Large intestine (tissue), 12 donors: ENCODE measurements at places on chromosomes 12 and 14. TPM values are rescaled to one million over a fixed set of nuclear protein-coding genes. Genes with fewer than 3 reads are reported as not detected.

- no peak for DNase-seq
Observed at GRCh38 chr12:6020930-6021329, 75.9 kb upstream of the ANO2 start.

GRCh38 chr14:94278731-94279130 lies 14.3 kb downstream of the SERPINA10 start:
- DNase-seq: no peak

TUBA1C gene
- 237 TPM for polyA plus RNA-seq

DNA sequence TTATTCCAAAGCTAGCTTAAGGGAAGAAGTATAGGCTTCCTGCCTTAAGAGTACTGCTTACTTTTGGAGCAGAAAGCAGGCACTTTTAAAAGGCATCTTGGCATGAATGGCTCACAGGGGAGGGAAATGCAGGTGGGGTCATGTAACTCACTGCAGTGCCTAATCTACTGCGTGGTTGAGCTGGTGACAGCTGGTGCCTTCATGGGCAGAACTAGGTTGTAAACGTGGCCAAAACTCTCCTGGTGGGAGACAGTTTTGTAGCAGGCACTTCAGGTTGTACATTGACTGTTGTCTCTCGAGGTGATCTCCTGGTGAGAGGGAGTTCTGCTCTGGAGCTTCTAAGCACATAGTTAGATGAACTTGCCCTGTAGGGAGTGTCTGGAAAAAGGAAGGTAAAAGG lies 962.5 kb downstream of the DIO2 start:
- no peak for DNase-seq

ACOT4 gene
- 2.4 TPM for polyA plus RNA-seq

ARHGAP9 gene
- 16.1 TPM for polyA plus RNA-seq

DNA sequence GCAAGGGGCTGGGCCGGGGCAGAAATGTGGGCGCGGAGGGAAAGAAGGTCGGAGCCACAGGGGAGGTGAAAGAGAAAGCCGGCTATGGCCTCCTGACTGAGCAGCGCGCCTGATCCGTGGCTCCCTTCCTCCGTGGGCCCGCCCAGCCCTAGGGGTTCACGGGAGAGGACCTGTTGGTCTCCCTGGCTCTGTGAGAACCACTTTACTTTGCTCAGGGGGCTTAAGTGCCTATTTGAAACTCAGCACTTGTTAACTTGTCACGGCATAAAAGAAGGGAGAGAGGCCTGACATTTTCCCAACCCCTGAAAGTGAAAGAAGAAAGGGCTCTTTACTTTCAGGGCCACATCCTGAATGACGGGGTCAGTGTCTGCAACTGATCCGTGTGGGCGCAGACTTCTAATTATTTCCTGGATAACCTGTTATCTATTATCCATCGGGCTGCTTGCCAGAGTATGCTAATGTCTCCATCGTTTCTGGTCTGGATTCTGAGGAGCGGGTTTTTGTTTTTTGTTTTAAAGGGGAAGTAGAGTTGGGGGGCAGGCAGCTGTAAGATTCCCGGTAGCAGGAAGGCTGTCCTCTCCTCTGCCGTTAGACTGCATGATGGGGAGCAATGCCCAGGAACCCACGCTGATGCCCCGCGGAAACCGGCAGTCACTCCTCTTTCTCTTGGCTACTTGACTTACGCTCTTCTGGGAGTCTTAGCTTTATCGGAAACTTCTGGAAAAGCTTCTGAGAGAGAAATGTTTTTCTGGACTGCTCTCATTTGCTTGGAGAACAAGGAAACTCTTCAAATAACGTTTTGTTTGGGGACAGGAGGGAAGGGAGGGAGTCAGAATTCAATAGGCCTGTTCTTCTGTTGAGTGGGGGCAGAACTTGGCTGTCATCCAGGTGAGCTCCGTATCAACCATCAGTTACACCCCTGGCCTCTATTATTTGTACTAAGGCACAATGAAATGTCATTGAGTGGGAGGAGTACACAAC lies 127.7 kb upstream of the MAX start:
- DNase-seq: peak; percentile 85

KCNMB4 gene
- polyA plus RNA-seq: 2.9 TPM

GRCh38 chr12:90683871-90684270 lies 271.1 kb downstream of the CCER1 start:
- no peak for DNase-seq

RTRAF gene
- polyA plus RNA-seq: 196 TPM

GRCh38 chr12:53006810-53007309 lies 604 bp downstream of the EIF4B start:
- DNase-seq: peak; percentile 77

DNA sequence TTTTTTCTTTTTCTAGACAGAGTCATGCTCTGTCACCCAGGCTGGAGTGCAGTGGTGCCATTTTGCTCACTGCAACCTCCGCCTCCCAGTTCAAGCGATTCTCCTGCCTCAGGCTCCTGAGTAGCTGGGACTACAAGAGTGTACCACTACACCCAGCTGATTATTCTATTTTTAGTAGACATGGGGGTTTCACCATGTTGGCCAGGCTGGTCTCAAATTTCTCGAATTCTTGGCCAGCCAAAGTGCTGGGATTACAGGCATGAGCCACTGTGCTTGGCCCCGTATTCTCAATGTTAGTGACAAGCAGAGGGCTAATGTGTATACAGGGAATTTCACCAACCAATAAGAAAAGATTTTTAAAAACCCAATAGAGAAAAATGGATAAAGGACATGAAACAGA lies 8.4 kb downstream of the PLBD2 start:
- no peak for DNase-seq

- DNase-seq: no peak
Observed at GRCh38 chr12:89351489-89352241, 636 bp downstream of the DUSP6 start.

DNA sequence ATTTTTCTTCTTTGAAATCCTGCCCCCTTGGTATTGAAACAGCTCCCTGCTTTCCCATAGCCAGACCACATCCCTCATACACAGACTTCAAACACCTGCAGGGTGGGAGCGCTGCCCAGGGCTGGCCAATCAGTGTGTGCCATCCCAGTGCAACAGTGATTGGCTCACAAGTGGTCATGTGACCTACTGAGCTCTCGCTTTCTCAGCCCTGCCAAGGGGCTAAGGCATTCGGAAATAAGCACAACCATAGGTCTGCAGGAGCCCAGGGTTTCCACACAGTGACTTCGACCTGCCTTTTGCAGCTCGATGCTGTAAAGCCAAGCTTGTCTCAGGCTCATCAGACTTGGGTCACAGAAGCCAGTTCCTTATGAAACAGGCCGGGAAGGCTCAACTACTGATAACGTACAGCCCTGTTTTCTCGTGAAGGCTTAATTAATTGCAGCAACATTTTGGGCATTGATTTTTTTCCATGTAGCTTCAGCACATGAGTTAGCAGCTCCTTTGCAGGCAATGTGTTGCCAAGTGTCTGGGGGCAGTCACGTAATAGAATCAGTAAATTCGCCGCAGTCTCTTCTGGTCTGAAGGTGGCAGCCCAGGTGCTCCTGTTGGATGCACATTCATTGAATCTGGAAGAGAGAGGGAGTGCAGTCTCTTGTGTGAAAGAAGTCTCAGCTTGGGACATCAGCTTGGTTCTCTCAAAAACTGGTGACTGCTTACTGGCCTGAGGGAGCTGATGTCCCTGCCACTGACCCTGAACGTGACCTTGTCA lies 1091.8 kb downstream of the AACS start:
- no peak for DNase-seq

- DNase-seq: peak; percentile 73
Observed at GRCh38 chr14:69048456-69048855, 69.4 kb upstream of the ACTN1 start.

MIP gene
- 0.24 TPM for polyA plus RNA-seq

- no peak for DNase-seq
Observed at GRCh38 chr14:58788655-58789503, 151.1 kb downstream of the DACT1 start.

FOXA1 gene
- polyA plus RNA-seq: 36.0 TPM

- DNase-seq: no peak
Observed at GRCh38 chr12:118334241-118334640, 38.5 kb downstream of the TAOK3 start.

GRCh38 chr14:63283884-63284248 lies 34.9 kb downstream of the GPHB5 start:
- no peak for DNase-seq

SERPINA5 gene
- polyA plus RNA-seq: 5.3 TPM

DNA sequence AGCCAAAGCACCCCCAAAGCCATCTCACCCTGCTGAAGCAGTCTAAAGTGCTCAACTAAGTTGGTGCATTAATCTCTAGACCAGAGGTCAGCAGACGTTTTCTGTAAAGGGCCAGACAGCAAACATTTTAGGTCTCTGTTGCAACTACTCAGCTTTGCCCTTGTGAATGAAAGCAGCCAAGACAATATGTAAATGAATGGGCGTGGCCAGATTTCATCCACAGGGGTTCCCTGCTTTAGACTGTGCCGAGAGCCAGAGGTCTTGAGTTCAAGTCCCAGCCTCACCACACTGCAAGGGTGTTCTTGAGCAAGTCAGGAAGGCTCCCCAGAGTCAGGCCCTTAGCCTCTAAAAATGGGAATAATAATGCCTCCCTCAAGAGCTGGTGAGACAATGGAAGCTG lies 166.2 kb downstream of the CHST11 start:
- no peak for DNase-seq

DNA sequence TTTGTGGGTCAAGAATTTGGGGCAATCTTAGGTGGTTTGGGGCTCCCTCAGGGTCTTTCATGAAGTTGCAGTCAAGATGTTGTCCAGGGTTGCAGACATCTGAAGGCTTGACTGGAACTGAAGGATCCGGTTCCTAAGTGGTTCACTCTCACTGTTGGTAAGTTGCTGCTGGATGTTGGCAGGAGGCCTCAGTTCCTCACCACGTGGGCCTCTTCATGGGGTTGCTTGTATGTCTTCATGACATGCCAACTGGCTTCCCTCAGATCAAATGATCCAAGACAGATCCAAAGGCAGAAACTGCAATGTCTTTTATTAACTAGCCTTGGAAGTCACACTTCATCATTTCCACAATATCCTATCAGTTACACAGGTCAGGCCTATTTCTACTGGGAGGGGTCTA lies 49.2 kb downstream of the ARF6 start:
- DNase-seq: no peak

KIF26A gene
- 8.8 TPM for polyA plus RNA-seq

LAG3 gene
- 2.1 TPM for polyA plus RNA-seq
